Left cardiac atrium (tissue), 4 donors: ENCODE measurements at places on chromosomes 1 and 21. TPM values are rescaled to one million over a fixed set of nuclear protein-coding genes. Genes with fewer than 3 reads are reported as not detected.

Gene EFCAB14
- total RNA-seq: 72.4 TPM

GRCh38 chr1:85707267-85707989 lies 805 bp downstream of the ZNHIT6 start:
- no peak for DNase-seq

DNA sequence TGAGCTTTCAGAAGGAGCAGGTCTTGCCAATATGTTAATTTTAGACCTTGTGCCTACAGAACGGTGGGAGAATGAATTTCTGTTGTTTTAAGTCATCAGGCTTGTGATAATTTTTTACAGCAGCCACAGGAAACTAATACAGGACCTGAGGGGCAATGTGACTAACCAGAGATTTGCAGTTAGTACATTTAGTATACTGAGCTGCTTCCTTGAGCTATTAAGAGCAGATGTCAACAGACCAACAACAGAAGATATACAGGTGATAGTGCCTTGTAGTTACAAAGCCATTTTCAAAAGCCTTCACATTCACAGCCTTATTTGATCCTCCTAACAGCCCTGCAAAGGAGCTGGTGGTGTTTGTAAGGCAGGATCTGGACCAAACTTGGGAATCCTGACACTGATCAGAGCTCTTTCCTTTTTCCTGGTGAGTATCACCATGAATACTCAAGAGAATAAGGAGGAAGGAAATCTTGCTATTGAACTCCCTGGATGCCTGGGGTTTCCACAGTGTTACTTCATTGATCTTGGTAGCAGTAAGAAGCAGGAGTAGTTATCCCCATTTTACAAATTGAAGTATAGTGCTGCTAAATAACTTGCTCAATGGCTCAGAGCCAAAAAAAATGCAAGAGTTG lies 4.7 kb upstream of the SLAMF1 start:
- no peak for DNase-seq

- DNase-seq: no peak
Observed at GRCh38 chr1:116690849-116691406, 23.4 kb upstream of the IGSF3 start.

GRCh38 chr1:58515794-58516401 lies 30.6 kb downstream of the OMA1 start:
- DNase-seq: peak; percentile 25

DNA sequence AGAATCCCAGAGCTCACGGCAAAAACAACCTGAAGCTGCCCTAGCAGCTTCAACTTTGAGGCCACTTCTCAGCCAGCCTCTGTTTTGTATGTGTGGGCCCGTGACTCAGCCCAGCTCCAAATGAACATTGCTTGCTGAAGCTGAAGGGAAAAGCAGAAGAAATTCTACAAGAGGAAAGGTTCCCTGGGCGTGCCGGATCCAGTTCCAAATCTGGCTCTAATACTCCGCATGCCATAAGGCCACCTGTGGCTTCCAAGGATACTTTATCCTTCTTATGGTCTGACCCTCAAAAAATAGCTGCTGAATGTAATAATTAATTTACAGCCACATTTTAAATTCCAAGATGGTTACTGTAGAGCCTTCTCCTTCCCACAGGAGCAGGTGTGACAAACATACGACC lies 24.3 kb downstream of the TSPAN2 start:
- DNase-seq: no peak

DNA sequence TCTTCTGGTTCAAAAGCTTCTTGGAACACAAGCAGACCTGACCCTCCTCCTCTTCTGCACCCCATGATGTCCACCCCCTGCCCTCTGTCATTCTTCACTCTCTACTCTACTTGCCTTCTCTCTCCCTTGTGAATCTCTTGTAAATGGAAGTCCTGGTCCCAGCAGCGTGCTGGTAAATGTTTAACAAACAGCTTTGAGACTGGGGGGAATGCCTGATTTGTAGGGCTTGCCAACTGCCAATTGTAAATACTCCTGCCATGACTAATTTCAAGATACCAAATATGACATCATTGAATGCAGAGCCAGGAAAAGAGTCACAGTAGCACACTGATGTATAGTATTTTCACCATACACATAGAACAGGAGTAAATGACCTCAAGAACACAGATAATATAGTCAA lies 40.9 kb upstream of the LRRN2 start:
- no peak for DNase-seq

DNA sequence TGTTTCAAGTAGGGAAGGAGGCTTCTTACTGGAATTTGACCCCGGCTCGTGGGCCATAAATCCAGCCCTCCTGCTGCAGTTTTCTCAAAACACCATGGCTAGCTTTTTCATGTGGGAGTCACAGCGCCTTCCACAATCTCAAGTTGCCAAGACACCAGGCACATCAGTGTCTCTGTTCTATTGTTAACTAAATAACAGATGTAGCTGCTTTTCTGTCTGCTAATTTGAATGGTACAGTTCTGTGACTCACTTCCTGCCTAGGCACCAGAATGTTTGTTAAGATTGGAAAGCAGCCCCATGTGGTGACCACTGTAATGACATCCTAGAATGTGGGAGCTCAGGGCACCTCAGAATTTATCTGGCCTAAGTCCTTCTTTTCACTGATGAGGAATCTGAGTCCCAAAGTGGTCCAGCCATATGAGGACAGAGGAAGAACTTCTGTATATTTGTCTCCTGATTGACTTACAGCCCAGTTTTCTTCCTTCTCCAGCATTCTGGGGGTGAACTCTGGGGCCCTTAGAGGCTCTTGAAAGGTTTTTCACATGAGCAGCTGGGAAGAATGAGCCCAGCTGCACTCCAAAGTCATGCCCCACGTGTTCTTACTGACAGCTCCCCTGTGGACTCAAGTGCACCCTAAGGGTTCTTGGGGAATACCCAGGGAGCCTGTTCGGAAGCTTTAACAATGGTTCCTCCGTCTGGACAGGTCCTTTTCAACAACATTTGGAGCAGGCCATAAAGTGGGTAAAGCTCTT lies 27.5 kb downstream of the TRIM45 start:
- no peak for DNase-seq

DNA sequence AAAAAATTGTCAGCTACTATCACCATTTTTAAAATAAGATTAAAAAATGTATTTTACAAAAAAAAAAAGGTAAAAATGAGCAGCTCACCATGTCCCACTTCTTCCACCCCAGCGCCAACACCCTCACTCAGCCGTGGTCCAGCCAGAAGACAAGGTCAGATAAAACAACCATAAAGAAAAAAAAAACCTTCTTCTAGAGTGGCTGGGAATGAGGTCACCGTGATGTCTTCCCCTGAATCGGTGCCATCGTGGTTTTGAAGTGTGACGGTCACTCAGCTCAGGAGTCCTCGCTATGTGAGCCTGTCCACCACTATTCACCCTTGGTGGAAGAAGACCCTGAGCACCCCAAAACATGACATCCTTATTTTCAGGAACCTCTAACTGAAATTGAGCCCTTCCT lies 38.1 kb downstream of the B3GALT5 start:
- no peak for DNase-seq
